ENCODE measurements at places on chromosomes 2 and 18.

DNA sequence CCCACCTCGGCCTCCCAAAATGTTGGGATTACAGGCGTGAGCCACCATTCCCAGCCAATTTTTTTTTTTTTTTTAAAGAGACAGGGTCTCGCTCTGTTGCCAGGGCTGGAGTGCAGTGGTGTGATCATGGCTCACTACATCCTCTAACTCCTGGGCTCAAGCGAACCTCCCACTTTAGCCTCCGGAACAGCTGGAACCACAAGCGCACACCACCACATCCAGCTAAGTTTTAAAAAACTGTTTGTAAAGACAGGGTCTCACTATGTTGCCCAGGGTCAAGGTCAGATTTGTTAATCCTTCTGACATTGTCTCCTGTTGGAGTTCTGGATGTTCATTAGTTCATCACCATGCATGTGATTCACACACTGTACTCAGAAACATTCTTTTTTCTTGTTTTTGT is 149.9 kb downstream of the TGIF1 start:
- no peak for DNase-seq

DNA sequence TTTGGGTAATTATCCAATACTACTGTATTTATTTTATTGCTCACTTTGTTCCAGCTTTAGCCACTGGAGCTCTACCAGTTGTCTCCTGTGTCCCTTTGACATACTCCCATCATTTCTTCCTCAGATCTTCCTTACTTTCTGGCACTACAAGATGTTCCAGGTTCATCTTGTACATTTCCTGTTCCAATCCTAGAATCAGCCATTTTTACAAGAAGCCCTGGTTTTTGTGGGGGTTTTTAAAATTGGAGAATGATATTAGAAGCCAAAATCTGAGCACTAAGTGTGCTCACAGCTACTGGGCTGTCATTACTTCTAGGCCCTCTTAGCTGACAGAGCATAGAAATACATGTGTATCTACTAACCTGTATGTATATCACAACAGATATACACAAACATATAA is 164.3 kb downstream of the ZFP36L2 start:
- no peak for DNase-seq

DNA sequence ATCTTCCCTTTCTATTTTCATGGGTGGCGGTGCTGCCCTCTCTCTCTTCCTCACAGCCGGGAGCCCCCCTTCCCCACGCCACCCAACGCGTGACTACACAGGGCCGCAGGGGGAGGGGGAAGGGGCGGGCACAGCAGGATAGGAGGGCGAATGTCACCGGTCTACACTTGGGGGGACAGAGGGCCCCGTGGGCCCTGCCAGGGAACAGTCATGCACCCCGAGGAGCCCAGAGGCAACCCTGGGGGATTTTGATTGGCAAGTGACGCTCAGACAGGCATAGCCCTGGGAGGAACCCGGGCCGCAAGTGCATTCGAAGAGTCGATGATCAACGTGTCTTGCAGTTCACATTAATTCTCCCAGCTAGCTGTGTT is 91.1 kb upstream of the ANKRD30BL start:
- no peak for DNase-seq

DNA sequence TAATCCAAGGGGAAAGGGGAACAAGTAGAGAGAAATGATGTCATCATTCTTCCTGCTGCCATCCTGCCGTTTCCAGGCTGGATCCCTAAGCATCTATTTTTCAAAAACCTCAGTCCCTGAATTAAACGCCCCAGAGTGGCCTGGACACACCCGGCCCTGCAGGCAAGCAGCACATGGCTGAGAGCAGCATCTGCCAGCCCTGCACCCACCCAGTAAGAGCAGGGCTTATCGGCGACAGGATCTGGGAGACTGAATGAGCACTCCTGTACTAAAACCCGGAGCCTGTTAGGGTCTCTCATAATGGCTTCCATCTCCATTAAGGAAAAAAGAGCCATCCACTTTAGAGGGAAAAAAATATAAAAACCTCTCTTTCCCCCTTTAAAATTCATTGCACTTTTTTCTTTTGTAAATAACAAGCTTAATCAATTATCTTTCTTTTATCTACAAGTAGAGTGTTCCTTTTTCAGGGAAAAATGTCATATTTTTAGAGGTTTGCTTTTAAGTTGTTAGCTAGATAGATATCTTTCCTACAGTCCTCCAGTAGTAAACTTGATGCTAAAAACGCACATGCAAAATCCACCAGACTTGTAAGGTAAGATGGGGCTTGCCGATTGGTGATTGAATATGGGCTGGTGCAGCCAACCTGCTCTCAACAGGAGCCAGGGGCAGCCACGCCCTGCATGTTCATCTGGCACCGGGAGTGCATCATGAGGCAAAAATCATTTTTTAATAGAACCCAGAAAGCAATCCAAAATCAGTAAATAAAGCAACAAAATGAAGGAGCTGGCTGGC is 457.8 kb downstream of the EIPR1 start:
- DNase-seq, result no peak

DNA sequence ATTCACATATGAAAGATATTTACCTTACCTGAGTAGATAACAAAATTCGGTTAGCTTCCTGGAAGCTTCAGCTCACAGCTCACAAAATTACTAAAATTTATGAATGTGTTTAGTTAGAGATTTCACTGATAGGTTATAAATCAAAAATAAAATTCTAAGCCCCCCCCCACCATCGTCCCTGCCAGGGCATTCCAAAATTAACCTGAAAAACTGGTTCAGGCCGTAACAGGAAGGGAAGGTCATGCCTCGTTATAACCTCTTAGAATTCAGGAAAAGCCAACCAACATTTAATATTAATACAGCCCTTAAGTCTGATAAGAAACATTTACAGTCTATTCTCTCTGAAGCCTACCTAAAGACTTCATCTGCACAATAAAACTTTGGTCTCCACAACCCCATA is 48.9 kb downstream of the COX7A2L start:
- DNase-seq, result no peak

- DNase-seq, result no peak
Observed at GRCh38 chr2:125471963-125472362, 1184.0 kb upstream of the GYPC start.

DNA sequence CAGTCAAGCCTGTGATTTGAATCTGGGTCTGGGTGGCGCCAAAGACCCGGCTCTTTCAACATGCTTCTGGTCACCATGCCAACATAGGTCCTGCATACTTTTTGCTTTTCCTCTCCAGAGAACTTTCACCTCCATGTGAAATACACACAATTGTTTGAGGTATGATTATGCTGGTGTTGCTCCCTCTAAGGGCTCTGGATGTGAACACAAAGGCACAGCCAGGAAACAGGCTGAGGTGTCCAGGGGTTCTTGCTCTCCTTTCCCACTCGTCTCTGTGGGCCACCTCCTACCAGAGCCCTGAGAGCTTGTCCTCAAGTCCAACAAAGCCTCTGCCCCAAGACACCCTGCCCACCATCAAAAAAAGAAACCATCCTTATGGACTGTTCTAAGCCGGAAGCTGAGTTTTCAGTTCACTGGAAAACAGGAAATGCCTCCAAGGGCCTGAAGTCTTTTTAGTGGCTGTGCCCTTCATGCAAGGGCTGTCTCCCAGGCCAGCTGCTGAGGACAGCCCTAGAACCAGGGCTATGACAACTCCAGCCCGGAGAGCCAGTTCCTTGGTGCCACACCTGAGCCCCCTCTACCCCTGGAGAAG is 100.2 kb upstream of the EPAS1 start:
- no peak for DNase-seq

DNA sequence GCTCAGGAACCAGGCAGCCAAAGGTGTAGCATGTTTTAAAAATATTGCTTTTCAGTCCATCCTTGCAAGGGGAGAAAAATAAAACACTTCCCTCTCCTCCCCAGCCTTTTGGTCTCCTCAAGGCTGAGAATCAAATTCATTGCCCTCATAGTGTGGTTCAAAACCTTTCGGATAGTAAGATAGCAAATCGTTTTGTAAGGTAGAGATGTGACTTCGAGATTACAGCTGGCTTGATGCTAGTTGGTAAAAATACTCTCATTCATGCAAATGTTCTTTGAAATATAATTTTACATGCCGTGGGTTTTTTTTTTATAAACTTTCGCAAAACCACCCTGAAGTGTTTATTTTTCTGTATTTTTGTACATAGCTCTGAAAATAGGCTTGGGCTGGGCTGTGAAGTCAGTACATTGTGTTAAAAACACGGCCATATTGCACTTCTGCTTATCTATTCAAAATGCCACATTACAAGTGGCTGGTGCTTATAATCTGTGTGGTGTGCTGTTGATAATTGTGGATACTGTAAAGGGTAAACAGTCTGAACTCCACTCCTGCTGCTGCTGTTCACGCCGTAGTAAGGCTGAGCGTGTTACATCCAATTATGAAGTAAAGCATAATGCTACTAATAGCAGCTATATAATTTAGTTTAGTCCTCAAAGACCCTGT is 172.0 kb upstream of the SIX3 start:
- no peak for DNase-seq

- no peak for DNase-seq
Observed at GRCh38 chr18:7987284-7987976, 420.3 kb downstream of the PTPRM start.

- no peak for DNase-seq
Observed at GRCh38 chr2:29447513-29447912, 332.3 kb downstream of the CLIP4 start.
